ENCODE measurements at places on chromosomes 5 and 9.

GRCh38 chr9:98576859-98577258 lies 131.9 kb downstream of the GABBR2 start:
- no peak for DNase-seq

GRCh38 chr5:176614805-176615478 lies 5.0 kb upstream of the GPRIN1 start:
- no peak for DNase-seq

DNA sequence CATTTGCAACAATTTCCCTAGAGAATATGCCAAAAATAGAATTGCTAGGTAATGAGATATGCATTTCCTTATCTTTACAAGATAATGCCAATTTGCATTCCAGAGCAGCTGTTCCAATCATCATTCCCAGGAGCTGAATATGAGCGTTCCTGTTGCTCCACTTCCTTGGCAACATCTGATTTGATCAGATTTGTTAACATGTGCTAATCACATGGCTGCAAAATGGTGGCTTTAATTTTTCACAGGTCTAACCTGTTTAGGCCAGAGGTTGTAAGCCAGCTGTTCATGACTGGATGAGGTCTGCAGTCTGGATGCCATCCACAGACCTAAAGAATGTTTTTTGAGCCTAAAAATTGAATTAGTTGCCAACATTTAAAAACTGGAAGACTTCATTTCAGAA lies 220.7 kb upstream of the IL12B start:
- DNase-seq, result no peak

DNA sequence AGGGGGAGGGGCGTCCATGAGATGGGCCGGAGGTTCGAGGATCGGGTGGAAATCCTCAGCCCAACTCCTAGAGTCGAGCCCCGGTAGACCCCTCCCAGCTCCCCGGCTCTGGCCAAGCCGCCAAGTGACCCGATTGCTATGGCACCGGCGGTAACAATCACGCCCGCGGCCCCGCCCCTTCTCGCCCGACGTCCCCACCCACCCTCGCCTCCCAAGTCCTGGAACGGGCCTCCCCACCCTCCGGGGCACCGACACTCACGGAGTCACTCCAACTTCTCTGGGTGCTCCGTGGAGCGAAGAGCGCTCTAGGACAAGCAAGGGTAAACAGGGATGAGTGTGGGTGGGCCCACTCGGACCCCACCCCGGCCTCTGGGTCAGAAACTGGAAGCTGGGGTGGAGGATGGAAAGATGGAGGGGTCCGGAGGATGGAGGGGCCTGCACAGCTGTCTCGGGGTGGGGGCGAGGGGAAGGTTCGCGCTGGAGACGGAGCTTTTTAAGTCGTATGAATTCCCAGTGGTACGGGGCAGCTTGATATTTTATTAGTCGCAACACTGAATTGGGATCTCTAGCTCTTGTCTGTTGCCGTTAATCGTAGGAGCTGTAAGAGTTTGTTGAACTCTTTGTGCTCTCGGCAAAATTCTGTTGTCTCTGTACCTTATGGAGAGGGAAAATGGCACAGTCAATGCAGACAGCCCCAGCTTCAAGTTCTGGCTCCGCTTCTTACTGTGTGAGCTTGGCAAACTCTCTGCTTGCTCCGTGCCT lies at the start of gene SPACA9:
Gene SPACA9 (plus strand): TSS at position 204 of the 762 bp plus-strand sequence. CDS start 5,050 bp downstream, outside the sequence.
- DNase-seq, result peak; percentile 13

GRCh38 chr5:6858419-6858818 lies 145.2 kb downstream of the TENT4A start:
- DNase-seq, result no peak

GRCh38 chr5:173271419-173271818 lies 36.4 kb upstream of the NKX2-5 start:
- DNase-seq, result no peak

GRCh38 chr5:113552620-113553019 lies 39.1 kb downstream of the YTHDC2 start:
- DNase-seq, result no peak

DNA sequence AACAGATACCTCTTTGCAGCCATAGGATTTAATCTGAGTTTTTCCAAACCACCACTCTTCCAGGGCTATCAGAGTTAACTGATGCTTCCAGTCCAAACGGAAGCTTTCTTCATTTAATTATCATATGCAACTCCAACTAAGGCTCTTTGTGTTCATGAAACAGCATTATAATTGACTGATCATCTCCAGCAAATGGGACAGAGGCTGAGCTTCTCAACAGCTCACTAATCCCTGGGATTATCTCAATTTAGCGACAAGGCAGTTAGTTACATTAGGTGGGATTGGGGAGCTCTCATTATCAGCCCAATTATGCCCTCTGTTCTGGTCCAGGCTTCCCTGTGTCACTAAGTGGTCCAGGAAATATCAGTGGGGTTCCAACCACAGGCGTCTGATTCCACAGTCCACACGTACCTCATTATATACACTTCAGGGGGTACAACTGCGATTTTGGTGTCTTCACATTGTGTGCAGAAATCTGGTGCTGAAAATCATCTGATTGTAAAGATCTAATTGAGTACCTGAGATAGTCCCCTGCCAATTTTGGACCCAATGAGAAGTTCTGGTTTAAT lies 313.5 kb upstream of the PANK3 start:
- DNase-seq, result no peak

DNA sequence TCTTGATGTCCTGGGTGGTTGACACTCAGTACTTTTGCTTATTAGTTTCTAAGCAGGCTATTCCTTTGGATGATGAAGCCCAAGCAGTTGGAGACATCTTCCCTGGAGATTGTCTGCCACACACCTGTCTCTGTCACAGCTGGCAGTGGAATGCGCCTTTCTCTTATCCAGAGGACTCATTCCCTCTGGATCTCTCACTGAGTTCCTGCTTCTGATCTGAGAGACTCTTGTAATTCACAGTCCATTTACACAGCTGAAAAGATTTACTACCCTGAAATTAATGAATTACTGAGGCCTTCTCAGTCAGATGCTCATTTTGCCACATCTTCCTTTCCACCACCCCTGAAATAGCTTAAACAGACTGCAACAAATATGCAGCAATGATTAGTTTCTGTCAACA lies 15.9 kb downstream of the TAL2 start:
- no peak for DNase-seq

DNA sequence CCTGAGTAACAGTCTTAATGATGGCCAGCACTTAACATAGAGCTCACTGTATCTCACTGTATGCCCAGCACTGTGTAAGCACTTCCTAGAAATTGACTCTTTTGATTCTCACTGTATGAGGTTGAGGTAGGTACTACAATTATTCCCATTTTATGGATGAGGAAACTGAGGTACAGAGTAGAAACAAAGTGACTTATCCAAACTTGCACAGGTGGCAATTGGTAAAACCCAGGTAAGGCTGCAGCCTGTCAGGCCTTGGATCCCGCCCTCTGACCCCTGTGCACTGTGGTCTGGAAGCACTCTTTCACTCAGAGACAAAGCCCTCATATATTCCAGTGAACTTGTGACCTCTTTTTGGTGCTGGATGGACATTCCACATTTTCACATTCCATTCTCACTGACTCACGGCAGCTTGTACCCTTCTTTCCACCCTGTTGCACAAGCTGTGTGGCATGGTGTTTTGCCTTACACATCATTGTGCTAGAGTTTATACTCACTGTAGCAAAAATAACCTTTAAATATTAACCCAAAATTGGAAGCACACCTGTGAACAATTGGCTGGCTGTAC lies 21.7 kb downstream of the ANKRD55 start:
- DNase-seq, result no peak

DNA sequence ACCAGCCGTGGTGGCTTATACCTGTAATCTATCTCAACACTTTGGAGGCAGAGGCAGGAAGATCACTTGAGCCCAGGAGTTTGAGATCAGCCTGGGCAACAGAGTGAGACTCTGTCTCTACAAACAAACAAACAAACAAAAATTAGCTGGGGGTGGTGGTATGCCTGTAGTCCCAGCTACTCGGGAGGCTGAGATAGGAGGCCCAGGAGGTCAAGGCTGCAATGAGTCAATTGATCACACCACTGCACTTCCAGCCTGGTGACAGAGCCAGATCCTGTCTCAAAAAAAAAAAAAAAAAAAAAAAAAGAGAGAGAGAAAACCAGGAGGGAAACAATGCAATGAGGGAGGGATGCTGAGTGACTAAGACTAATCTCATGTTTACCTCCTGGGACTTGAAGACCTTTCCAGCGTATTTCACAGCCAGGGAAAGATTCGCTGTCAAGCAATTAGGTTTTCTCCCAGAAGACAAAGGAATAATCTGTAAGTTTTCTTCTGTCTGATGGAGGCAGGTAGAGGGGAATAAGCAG lies 51.1 kb upstream of the MIER3 start:
- no peak for DNase-seq

DNA sequence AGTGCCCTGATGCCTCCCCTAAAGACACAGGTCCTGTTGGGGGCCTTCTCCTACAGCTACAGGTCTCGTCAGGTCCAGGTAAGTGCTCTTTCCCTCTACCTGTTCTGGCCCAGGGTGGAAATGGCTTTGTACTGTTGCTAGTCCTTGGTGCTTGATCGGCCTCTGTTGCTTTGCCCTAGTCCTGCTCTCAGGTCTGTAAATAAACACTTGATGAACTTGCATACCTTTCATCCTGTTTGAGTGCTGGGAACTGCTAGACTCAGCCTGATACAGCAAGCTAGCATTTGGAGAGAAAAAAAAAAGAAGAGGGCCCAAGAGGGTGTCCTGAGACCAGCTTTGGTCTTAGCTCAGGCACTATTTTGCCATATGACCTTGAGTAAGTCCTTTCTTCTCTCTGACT lies 21.8 kb upstream of the ZNF618 start:
- DNase-seq, result no peak

DNA sequence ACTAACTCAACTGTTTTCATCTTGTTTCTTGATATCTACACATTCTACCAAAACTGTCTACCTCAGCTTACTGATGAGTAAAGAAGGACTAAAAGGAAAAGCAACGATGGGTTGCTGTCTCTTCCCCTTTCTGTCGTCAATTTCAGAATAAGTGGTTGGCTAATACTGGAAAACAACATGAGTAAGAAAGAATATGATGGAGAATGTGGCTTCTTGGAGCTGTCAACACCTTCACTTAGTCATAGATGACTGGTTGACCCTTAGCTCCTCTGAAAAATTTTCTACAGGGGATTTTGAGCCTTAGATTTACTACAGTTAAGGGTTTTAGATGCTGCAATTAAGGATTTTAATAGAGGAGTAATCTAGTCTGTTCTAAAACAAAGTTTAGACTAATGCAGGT lies 797.9 kb downstream of the TLE4 start:
- DNase-seq, result no peak

DNA sequence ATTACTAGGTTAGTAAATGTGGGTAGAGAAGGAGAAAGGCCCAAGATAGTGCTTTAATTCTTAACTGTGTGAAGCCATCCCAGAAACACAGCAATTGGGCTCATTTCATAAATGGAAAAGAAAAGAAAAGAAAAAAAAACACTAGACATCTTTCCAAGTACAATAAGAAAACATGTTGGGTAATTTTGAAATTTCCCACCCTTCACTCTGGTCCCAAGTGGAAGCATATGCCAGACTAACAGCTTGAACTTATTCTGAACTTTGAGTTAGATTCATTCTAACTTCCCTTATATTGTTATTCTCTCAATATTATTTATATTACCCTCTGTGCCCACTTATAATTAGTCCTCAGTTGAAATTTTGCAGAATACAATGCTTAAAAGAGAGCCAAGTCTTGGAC lies 113.4 kb upstream of the GHR start:
- no peak for DNase-seq

DNA sequence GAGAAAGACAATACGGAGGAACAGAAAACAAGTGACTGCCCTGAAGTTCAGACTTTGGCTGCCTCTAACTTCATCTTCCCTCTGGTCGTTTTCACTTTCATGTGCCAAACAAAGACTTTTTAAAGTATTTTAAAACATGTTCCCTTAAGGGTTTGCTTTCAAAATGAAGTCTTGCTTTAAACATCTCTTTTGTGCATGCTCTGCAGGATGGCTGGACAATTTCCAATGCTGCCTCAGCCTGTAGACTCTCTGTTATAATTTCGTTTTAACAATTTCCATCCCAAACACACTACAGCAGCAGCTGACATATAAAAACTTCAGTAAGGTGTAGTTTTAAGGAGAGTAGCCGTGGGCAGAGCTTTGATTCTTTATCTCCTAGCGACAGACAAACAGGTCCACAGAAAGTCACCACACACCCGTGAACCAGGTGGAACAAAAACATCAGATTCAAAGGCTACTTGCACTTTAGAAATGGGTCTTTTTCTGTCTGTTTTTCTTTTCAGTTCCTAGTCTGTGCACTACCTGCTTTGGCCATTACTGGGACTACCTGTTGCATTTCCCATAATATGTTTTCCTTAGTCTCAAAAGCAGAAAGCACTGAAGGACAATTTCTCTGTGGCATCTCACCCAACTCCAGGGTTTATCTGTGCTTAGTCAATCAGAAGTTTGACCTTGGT lies 308.9 kb downstream of the DTWD2 start:
- no peak for DNase-seq

DNA sequence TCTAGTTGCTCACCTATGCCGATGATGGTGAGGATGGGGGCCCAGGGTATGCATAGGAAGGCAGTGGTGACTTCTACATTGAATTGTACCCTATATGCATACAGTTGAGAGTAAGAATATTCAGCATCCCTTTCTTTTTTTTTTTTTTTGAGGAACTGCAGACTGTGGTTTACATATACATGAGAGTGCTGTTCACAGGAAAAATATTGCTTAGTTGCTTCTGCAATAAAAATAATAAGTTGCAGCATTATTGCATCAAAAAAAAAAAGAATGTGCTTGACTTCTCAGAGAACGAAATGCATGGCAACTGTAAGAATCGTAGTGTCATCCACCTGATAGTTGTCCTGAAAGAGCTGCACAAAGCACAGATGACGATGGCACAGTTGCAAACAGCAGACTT lies 52.8 kb downstream of the PTCD2 start:
- no peak for DNase-seq

DNA sequence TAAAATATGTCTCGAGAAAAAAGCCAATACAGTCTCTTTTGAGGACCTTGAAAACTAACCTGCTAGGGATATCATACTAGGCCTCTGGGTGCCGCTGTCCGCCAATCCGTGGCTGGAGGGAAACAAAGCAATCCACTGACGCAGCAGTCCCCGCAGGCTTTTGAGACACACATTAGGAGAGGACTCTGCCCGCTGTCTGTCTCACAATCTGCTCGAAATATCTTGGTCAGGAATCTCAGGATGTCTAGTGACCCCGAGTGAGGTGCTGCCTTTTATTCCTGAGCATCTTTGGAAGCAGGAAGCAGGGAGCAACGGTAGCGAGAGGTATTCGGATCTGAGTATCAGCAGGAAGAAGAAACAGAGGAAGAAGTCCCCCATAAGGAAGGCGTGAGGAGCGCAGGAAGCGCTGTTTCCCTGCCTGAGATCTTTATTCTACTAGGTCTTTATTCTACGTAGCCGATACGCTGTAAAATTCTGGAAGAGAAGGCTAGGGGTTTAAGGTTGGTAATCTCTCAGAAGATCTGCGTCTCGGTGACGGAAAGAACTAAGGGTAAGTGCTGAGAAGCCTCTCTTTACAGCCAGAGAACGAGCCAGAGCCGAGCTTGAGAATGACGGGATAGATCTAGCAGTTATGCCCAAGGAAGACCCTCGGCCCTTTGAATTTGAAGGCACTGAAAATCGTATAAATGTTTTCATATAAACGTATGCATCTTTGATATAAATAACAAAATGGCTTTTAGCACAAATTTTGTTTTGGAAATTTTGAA lies 4.0 kb upstream of the PCDHGA1 start:
- peak; percentile 37 for DNase-seq
